Karpas-422 (cell line): ENCODE measurements at places on chromosomes 11 and 22. TPM values are rescaled to one million over a fixed set of nuclear protein-coding genes. Genes with fewer than 3 reads are reported as not detected.
A peak's percentile ranks its signal among the peaks of the same experiment; 100 is the strongest.

Gene KIAA1671
- total RNA-seq, result not detected in 2 replicates

Gene SLC29A2
- total RNA-seq, result 0.15 and 0.90 TPM in 2 replicates

Gene NLRP6
- 0.11 TPM in 1 of 2 replicates, not detected in the other for total RNA-seq

Gene KCTD14
- 1.0 TPM in 1 of 2 replicates, not detected in the other for total RNA-seq

DNA sequence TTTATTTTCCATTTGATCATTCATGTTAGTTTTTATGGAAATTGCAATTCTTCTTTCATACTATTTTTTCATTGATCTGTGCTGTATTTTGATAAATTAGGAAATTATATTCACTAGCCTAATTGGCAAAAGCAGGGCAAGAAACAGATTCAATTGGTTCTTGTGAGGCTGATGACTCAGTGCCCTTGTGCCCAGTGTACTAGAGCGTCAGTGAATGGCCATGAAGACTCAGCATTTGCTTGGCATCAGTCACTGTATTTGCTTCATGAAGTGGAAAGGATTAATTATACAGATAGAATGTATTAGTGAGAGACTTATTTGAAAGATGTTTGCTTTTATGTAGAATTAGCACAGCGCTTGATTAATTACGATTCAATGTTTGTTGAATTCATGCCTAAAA lies 31.8 kb downstream of the MRGPRX1 start:
- no peak overlapping the region for H3K4me3 ChIP-seq
- H3K27me3 ChIP-seq, result no peaks in the 10 kb centered on the region
- H3K27ac ChIP-seq, result no peak overlapping the region
- H3K36me3 ChIP-seq, result no peaks in the 10 kb centered on the region
- no peaks in the 10 kb centered on the region for H3K4me1 ChIP-seq

GRCh38 chr22:48081281-48081680 lies 1318.8 kb downstream of the TBC1D22A start:
- no peak overlapping the region for H3K4me3 ChIP-seq
- no peaks in the 10 kb centered on the region for H3K27me3 ChIP-seq
- no peak for DNase-seq
- no peak overlapping the region for H3K27ac ChIP-seq

GRCh38 chr11:128714881-128715280 lies 21.0 kb downstream of the FLI1 start:
- no peak overlapping the region for H3K4me3 ChIP-seq
- peaks cover 23% of the 10 kb centered on the region for H3K4me1 ChIP-seq
- no peak for DNase-seq
- H3K27me3 ChIP-seq, result no peaks in the 10 kb centered on the region

- no peak overlapping the region for H3K4me3 ChIP-seq
- H3K27ac ChIP-seq, result no peak overlapping the region
- H3K4me1 ChIP-seq, result peaks cover 9% of the 10 kb centered on the region
- H3K36me3 ChIP-seq, result no peaks in the 10 kb centered on the region
- H3K27me3 ChIP-seq, result no peaks in the 10 kb centered on the region
Measured at GRCh38 chr11:12219757-12220156, 109.4 kb downstream of the MICAL2 start.

- no peaks in the 10 kb centered on the region for H3K36me3 ChIP-seq
- H3K4me1 ChIP-seq, result no peaks in the 10 kb centered on the region
- H3K27ac ChIP-seq, result no peak overlapping the region
- DNase-seq, result no peak
- H3K27me3 ChIP-seq, result no peaks in the 10 kb centered on the region
Measured at GRCh38 chr11:114367244-114367957, 32.9 kb downstream of the C11orf71 start.

GRCh38 chr11:19013181-19013857 lies 47.2 kb downstream of the MRGPRX2 start:
- H3K27me3 ChIP-seq, result no peaks in the 10 kb centered on the region
- no peaks in the 10 kb centered on the region for H3K36me3 ChIP-seq
- no peak overlapping the region for H3K4me3 ChIP-seq
- DNase-seq, result peak; percentile 66

DNA sequence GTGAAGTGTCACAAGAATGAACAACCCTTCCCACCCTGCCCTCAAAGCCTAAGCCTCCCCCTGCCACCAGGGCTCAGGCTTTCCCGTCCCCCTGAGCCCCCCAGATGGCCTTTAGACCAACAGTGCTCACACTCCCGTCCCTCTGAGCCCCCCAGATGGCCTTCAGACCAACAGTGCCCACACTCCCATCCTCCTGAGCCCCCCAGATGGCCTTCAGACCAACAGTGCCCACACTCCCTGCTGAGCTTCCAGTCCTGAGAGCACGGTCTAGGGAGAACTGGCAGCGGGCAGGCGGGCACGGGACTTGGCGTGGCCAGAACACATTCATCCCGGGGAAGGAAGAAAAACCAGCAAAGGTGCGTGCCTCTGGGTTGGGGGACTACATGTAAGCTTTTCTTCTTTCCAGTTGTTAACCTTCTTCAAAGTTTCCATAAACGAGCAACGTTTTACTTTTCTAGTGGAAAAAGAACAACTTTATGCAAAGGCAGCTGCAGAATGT lies 2.5 kb downstream of the MRGPRG start:
- no peak overlapping the region for H3K27ac ChIP-seq
- no peaks in the 10 kb centered on the region for H3K27me3 ChIP-seq
- no peak for DNase-seq
- H3K4me3 ChIP-seq, result no peak overlapping the region
- no peaks in the 10 kb centered on the region for H3K4me1 ChIP-seq
- H3K36me3 ChIP-seq, result no peaks in the 10 kb centered on the region

DNA sequence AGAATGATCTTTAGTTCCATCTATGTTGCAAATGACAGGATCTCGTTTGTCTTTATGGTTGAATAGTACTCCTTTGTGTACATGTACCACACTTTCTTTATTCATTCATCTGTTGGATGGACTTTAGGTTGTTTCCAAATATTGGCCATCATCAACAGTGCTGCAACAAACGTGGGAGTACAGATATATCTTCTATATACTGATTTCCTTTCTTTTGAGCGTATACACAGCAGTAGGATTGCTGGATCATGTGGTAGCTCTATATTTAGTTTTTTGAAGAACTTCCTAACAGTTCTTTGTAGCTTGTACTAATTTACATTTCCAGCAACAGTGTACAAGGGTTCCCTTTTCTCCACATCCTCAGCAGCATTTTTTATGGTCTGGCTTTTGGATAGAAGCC lies 407.5 kb upstream of the ANO5 start:
- no peaks in the 10 kb centered on the region for H3K27me3 ChIP-seq
- H3K4me1 ChIP-seq, result no peaks in the 10 kb centered on the region
- H3K36me3 ChIP-seq, result no peaks in the 10 kb centered on the region
- DNase-seq, result no peak

DNA sequence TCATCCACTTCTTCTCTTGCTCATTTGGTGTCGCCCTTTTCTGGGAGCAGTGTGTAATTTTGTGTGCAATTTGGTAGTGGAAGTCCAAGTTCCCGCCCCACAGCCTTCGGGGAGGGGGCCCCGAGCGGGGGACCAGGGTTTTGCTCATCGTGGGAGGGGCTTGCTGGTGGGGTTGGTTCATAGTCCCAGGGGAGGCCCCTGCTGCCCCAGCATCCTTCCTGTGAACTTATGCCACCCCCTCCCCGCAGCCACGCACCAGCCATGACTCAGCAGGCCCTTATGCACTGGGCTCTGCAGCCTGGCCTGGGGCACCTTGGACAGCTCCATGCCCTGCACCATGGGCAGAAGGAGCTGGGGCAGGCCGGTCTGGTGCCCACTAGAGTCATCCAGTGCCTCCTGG lies 1183.6 kb downstream of the BRD1 start:
- no peaks in the 10 kb centered on the region for H3K27me3 ChIP-seq
- H3K27ac ChIP-seq, result no peak overlapping the region
- no peaks in the 10 kb centered on the region for H3K4me1 ChIP-seq
- no peak for DNase-seq
- no peaks in the 10 kb centered on the region for H3K36me3 ChIP-seq

DNA sequence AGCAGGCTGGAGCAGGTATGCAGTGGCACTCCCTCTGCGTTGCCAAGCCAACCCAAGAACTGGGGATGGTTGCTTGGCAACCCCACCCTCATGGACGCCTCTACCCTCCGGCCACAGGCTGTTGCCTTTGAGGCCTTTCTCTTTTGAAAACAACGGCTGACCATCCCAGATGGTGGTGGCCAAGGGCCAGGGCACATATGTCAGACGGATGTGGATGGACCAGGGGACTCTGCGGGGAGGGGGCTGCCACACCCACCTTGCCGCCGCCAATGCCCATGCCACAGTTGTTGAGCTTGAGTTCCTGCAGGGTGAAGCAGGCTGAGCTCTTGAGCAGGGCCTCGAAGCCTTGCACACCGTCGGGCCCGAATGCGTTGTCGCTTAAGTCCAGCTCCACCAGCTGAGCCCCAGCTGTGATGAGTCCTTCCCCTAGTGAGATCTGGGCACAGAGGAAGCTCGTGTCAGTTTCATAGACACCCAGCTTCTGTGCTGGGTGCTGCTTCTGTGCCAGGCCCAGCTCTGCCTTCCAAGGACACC lies 21.5 kb downstream of the RANGAP1 start:
- peaks cover 30% of the 10 kb centered on the region for H3K36me3 ChIP-seq
- no peaks in the 10 kb centered on the region for H3K4me1 ChIP-seq
- no peak overlapping the region for H3K27ac ChIP-seq
- H3K27me3 ChIP-seq, result no peaks in the 10 kb centered on the region

- DNase-seq, result no peak
- no peak overlapping the region for H3K4me3 ChIP-seq
- no peak overlapping the region for H3K27ac ChIP-seq
- peaks cover 9% of the 10 kb centered on the region for H3K4me1 ChIP-seq
- no peaks in the 10 kb centered on the region for H3K36me3 ChIP-seq
Measured at GRCh38 chr11:112966561-112966960, 5.3 kb downstream of the NCAM1 start.

DNA sequence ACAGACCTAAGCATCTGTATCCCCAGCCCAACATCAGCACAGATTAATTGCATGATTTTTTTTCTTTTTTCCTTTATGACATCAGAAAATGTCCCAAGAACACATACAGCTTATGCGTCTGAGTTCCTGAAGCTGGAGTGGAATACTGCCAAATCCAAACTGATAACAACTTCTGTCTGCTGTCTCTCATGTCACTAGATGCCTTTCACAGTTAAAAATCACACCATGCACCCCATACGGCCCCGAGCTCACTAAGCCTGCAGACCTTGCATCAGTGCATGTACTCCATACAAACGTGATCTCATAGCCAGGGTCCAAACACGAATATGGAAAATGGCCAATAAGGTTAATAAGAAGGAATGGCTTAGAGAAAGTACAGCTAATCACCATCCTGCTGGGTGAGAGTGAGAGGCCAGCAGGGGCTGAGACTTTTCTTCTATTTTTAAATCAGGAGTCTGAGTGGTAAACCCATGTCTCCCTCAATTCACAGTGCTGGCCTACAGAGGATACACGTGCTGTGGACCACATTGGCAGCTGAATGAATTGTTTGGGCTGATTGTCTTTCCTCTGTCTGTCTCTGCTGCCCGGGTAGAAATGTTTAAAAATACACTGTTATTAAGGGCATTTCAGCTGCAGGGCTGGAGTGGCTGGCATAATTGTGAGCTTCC lies 350.6 kb upstream of the RAG2 start:
- H3K27ac ChIP-seq, result no peak overlapping the region
- H3K4me3 ChIP-seq, result no peak overlapping the region
- H3K27me3 ChIP-seq, result no peaks in the 10 kb centered on the region
- DNase-seq, result no peak
- H3K36me3 ChIP-seq, result no peaks in the 10 kb centered on the region

GRCh38 chr11:27409742-27410141 lies 46.7 kb upstream of the CCDC34 start:
- H3K36me3 ChIP-seq, result no peaks in the 10 kb centered on the region
- H3K4me3 ChIP-seq, result no peak overlapping the region
- no peak for DNase-seq
- H3K27me3 ChIP-seq, result no peaks in the 10 kb centered on the region; the same call in 1 of the 2 replicates

GRCh38 chr11:74730571-74731260 lies 510 bp downstream of the CHRDL2 start:
- H3K27ac ChIP-seq, result no peak overlapping the region
- DNase-seq, result no peak
- no peaks in the 10 kb centered on the region for H3K4me1 ChIP-seq
- no peaks in the 10 kb centered on the region for H3K27me3 ChIP-seq
- no peaks in the 10 kb centered on the region for H3K36me3 ChIP-seq

DNA sequence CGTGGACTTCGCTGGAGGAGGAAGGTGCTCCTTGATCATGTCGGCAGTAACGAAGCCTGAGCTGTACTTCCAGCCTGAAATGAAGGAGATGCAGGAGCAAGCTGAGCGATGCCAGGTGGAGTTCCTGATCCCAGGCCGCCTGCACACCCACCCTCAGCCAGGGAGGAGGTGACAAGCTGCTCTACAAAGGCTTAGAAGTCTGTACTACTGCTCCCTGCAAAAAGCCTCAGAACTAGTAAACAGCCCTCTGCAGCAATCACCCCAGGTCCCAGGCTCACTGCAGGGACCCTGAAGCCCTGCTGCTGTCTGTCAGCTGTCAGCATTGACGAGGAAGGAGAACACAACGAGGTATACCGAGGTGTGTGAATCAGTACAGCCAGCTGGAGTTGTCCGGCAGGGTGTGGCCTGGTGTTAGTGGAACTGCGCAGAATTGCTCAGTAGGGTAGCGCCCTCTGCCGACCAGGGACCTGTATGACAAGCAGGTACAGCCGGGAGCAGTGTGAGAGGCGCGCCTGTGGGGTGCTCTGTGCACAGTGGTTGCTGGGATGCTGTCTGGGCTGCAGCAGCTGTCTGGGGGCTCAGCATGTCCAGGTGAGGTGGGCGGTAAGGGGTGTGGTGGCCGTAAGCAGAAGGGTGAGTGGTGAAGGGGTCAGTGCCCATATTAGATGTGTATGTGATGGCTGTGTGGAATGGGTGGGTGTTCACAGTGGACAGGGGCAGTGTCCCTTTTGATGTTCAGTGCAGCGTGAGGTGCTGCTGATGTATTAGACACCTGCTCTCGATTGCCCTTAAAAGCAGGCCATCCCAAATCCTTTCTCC lies 7.6 kb downstream of the CYB5R2 start:
- DNase-seq, result peak; percentile 92
- H3K4me1 ChIP-seq, result no peaks in the 10 kb centered on the region
- H3K4me3 ChIP-seq, result no peak overlapping the region
- no peaks in the 10 kb centered on the region for H3K36me3 ChIP-seq
- no peaks in the 10 kb centered on the region for H3K27me3 ChIP-seq

GRCh38 chr11:2521081-2521732 lies 76.4 kb downstream of the KCNQ1 start:
- H3K27me3 ChIP-seq, result no peaks in the 10 kb centered on the region
- H3K4me1 ChIP-seq, result peaks cover 6% of the 10 kb centered on the region
- no peak for DNase-seq
- H3K36me3 ChIP-seq, result no peaks in the 10 kb centered on the region

DNA sequence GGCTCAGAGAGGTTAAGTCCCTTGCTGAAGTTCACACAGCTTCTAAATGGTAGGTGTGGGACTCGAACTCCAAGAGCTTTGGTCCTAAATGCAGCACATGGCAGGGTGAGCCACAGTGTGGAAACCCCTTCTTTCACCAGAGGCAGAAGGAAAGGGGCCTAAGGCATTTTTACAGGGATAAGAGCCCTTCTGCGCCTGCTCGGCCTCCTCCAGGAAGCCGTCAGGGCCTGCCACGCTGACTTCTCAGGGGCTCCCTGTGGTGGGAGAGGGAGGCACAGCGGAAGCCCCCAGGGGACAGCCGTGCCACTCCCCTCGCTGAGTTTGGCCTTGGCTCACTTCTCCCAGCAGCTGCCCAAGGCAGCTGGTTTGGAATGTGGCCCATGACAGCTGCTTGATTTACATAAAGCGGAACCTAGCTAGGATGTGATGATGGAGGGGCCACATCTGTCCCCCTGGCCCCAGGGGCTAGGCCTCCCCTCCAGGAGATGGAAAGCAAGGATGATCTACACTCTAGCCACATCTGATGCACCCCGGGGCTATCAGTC lies 35.4 kb downstream of the CD82 start:
- H3K27me3 ChIP-seq, result no peaks in the 10 kb centered on the region
- peak overlapping the region; percentile 99 for H3K27ac ChIP-seq
- peaks cover 98% of the 10 kb centered on the region for H3K4me1 ChIP-seq
- H3K36me3 ChIP-seq, result no peaks in the 10 kb centered on the region
- peak; percentile 95 for DNase-seq

- H3K36me3 ChIP-seq, result no peaks in the 10 kb centered on the region
- H3K4me3 ChIP-seq, result no peak overlapping the region
- no peaks in the 10 kb centered on the region for H3K27me3 ChIP-seq
- no peak for DNase-seq
Measured at GRCh38 chr11:36090356-36091109, 146.7 kb downstream of the LDLRAD3 start.
